ENCODE measurements at places on chromosomes 7 and 10.

GRCh38 chr7:159067576-159068487, 76.8 kb downstream of the VIPR2 start:
- no peak for DNase-seq

DNA sequence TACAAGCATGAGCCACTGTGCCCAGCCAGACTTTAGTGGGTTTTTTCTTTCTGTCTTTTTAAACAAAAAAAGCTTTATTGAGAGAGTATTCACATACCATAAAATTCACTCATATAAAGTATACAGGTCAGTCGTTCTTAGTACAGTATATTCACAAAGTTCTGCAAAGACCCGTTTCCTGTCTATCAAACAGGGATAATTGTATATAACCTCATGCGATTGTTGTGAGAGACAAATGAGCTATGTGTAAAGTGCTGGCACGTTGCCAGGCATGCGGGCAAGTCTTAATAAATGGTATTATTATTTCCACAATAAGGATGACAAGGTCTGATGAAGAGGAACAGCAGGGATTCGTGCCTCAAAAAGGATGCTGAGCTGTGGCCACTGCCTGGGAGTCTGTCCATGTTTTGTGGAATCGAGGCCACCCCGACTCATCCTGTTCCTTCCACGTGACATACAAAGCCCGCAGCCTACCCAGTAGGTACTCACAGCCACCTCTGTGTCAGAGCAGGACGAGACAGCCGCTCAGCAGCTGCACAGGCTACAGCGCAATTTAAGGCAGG, 51.6 kb downstream of the SMKR1 start:
- DNase-seq = peak; percentile 16

- peak; percentile 71 for DNase-seq
Observed at GRCh38 chr10:102642736-102643335, 1.4 kb upstream of the TRIM8 start.

DNA sequence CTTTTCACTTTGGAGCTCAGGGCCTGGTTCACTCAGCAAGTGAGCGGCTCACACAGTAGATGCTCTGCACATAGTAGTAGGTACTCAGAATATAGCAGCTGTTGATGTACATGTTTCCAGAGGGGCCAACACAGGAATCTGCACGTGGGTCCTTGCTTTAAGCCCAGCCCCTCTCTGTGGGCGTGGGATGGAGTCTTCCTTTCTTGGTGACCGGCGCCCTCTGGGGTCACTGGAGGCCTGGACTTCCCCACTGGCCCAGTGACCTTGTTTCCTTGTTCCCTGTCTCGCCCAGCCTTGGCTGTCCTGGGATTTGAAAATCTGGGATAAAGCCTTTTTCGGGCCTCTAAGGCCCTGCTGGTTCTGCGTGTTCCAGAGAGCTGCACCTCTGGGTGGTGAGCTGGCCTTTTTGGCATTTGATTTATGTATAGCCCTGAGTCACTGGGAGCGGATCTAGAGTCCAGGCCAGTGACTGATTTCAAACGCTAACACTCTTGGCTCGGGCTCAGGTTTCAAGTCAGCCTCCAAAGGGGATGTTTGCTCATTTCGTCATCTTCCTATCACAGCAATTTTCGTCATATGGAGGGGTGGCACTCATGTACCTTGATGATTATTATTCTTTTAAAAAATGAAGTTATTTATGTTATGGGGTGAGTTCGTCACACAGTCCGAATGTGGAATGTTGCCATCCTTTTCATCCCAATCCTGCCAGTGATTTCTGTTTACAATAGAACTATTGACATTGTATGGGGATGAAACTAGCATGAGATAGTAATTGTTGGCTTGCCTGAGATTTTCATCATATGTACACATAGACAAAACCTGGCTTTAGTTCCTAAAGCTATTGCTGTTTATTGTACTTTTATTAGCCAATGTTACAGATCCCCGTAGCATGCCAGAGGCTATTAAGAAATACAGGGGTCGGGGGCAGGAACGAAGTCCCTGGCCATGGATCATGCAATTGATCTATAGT, 65.5 kb downstream of the CUX1 start:
- peak; percentile 77 for DNase-seq

DNA sequence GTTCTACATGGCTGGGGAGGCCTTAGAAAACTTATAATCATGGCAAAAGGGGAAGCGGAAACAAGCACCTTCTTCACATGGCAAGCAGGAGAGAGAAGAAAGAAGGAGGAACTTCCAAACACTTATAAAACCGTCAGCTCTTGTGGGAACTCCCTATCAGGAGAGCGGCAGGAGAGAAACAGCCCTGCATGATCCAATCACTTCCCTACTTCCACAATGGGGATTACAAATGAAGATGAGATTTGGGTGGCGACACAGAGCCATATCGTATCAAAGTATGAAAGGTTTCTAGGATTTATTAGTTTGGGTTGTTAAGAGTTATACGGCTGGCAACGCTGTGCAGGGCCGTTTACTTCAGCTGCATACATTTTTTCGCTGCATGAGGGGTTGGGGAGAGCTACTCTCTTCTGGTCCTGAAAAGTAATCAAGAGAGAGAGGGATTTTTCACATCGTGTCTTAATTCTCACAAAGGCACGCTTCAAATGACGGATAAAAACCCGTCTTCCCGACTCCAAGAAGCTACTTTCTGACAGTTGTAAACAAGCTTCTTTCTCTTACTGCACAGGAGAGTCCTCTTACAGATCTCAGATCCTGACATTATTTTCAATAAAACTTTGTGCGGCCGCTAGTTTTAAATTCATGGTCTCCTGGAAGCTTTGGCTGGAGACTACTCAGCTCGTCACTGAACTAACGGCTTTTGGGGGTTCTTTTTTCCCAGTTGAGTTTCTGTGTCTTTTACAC, 751 bp upstream of the GTPBP10 start:
- no peak for DNase-seq

DNA sequence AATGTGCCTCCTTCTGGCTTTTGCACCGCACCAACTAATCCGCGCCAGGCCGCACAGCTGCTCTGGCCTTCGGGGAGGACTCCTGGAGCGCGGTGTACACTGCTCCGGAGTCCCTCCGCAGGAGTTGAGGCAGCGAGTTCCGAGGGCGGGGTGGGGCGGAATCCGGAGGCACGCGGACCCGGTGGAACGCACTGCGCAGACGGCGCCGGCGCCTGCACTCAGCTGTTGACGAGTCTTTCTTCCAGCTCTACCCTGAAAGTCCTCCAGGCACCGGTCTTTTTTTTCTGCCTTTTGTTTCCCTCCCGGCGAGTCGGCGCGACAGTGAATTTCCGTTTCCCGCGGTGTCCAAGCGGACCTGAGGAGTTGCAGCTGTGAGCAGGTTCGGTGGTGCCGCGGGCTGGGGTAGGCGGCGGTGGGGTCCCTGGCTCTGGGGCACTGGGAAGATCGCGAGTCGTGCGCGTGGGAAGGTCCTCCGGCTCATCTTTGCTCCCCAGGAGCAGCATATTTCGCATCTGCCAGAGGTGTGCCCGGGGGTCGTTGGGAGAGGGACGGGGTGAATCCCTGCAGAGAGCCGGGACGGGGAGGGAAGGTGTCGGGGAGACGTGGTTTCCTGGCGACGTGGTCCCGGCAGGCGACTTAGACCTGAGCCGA, 44.1 kb downstream of the SFTPD start:
- DNase-seq = peak; percentile 6

DNA sequence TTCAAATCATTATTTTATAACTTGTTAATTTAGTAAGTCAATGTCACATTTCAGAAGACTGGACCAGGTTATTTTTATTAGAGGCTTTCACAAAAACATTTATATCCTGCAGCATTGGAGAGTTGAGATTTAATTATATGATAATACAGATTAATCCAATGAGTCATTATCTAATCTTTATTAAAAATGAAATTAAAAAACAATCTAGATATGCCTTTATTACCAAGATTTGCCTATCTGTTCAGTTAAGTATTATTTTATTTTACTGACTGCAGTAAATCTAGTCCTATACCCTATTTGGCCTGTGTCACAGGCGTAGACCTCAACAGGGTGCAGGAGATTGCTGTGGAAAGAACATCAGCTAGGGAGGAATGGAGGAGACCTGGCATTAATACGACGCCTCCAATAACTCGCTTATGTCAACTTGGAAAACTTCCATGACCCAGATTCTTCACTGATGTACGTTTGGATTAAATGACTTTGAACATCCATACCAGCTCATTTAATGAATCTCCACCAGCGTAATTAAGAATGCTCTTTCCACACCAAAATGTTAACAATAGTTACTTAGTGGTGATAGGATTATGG, 18.2 kb downstream of the PAXIP1 start:
- DNase-seq = no peak

DNA sequence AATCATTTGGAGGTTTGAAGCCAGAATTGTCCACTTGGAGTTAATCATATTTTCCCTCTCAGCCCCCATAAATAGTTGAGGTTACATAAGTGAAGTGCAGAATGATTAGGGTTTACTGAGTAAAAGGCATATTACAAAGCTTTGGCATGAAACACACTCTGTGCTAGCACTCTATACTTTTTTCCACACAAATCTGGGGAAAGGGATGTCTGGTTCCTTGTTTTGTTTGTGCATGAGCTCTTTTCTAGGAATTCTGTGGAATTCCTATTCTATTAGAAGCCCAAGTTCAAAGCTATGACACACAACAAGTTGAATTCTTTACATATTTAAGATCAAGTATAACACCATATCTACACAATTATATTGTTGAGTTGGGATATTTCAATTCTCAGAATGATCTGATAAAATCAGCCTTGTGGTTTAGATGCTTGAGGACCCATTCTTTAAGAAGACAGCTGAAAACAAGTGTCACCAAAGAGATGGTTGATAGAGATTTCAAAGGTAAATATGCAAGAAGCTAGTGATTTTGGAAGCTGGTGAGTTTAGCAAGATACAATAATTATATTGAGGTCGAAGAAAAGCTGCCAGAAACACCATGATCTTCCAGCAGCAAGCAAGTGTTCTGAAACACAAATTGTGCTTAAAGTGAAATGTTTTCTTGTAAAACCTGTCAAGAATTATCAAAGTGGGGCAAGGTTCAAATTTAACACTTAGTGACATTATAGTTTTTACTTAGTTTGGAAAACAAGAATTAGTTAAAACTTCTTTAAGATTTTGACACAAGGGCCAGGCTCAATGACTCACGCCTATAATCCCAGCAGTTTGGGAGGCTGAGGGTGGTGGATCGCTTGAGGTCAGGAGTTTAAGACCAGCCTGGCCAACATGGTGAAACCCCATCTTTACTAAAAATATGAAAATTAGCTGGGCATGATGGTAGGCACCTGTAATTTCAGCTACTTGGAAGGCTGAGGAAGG, 122.6 kb downstream of the INHBA start:
- DNase-seq = no peak

- DNase-seq = peak; percentile 63
Observed at GRCh38 chr10:122786269-122786668, 59.4 kb downstream of the CUZD1 start.

DNA sequence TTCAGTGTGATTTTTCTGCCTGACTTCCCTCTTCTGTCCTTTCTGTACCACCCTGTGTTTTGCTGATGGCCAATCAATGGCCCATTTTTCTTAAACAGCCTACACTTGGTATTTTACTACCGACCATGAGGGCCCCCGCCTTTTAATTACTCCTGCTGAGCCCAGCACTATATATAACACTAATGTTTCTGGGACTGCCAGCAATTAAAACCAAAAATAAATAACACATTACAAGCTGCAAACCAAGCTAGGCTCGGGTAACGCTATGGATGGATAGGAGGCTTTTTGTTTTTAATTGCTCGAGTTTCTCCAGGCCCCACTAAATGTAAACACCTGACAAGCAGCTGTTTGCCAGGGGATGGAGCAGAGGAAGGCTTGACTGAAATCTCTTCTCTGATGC, 915.4 kb upstream of the AUTS2 start:
- DNase-seq = no peak

Data from T47D (cell line).